ENCODE measurements at places on chromosomes 5 and 9.

- DNase-seq = no peak
These were observed 418.5 kb upstream of the MEF2C start for GRCh38 chr5:89301321-89302025.

- DNase-seq = peak; percentile 55
These were observed 207.0 kb downstream of the MEF2C start for GRCh38 chr5:88675708-88676636.

GRCh38 chr9:68533678-68534077, 7.0 kb downstream of the TMEM252 start:
- DNase-seq = no peak

- no peak for DNase-seq
These were observed 176.5 kb downstream of the SNX18 start for GRCh38 chr5:54693936-54694657.

GRCh38 chr5:6904860-6905259, 191.6 kb downstream of the TENT4A start:
- no peak for DNase-seq

GRCh38 chr5:111765613-111766571, 8.9 kb upstream of the NREP start:
- DNase-seq = no peak

DNA sequence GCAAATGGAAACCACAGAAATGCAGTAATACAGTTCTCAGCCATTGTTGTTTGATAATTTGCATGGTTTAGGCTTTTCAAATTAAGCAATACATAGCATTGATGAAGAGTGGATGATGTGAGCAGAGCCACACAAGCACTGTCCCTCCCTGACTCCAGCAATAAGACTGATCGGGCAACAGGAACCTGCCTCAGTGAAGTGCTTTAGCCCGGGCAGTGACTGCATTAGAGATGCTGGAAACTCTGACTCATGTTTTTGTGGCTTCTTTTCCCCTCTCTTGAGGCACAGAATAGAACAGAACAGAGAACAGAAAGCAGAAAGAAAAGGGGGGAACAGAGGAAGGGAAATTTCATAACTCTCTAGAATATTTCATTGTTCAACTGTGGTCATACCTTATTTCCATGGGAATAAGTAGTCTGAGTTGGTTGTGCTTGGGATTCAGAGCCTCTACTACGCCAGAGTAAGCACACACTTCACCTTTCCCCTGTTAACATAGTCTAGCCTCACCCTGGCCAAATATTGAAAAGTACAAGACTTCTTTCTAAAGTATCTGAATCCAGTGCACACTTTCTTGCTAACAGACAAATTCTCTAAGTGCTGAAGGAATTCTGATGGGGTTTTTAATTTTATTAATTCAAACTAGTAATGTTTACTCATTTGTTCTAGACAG, 164.8 kb upstream of the VCAN start:
- peak; percentile 48 for DNase-seq

- DNase-seq = no peak
These were observed 21.6 kb downstream of the SLC46A2 start for GRCh38 chr9:112869041-112869529.

GRCh38 chr5:1204693-1205242, 3.4 kb downstream of the SLC6A19 start:
- no peak for DNase-seq

DNA sequence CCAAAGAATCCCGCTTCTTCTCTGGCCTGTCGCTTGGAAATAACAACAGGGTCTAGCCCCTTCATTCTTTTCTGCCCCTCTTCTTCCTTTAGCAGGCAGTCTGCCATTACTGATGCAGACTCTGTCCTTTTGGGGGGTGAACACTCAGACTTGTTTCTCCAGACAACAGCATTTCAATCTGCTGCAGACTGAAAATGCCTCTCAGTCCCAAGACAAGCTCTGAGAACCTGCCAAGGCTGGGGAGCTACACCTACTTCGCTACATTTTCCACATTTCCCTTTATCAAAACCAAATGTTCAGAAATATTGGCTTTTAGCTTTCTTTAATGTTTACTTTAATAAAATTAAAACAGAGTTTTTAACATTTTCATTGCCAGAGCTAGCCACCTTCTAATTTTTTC, 152.4 kb downstream of the MPDZ start:
- DNase-seq = no peak

DNA sequence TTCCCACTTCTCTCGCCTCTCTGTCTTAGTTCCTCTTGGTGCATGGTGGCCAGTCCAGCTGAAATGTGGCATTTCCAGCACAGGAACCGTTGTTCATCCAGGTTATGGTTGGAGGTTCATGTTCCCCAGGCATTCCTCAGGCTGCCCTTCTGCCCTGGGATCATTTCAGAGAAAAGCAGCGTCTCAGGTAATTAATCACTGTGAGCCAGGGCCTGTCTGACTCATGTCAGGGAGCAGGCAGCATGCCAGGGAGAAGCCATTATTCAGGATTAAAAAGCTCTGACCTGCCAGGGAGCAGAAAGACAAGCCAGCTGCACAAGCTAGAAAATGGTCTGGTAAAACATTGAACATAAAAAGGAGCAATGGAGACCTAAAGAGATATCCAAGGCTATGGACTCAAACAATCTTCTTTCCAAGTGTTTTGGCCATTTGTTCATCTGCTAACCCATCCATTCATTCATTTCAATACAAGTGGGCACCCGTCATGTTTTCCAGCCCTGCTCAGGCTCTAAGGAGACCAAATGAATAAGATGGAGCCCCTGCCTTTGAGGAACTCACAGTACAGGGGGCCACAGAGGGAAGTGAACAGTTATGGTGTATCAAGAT, 241.4 kb downstream of the DRD1 start:
- DNase-seq = no peak

GRCh38 chr5:181217803-181218062, 5.3 kb upstream of the TRIM41 start:
- DNase-seq = no peak

DNA sequence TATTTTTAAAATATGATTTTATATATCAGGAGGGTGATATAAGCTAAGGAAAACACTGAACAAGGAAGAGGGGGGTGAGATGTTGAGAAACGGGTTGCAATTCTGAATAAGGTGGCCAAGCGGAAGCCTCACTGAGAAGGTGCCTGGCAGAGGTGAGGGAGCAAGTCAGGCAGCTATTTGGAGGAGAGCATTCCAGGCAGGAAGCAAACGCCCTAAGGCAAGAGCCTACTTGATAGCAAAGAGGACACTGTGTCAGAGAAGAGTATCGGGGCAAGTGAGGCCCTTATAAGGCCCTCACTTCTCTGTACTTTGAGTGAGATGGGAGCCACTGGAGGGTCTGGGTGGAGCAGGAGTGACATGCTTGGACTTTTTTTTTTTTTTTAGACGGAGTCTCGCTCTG, 8.0 kb upstream of the CTNNA1 start:
- no peak for DNase-seq

DNA sequence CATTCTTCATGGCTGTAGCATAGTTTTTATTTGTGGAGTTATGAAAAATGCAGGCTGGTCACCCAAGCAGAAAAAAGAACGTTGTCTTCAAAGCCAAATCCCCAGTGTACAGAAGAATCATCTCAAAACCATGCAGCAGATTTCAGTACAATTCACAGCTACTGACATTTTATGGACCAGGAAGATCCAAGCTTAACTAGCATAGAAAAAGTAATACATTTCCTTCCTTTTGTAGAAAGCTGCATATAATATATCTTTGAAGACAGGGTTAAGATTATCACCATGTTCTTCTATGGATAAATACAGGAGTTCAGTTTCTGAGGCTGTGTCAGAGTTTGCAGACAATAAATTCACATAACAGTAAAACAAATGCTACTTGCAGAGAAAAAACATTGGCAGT, 1054.8 kb upstream of the C9orf72 start:
- DNase-seq = no peak

GRCh38 chr5:174120401-174121005, 75.0 kb downstream of the NSG2 start:
- no peak for DNase-seq

DNA sequence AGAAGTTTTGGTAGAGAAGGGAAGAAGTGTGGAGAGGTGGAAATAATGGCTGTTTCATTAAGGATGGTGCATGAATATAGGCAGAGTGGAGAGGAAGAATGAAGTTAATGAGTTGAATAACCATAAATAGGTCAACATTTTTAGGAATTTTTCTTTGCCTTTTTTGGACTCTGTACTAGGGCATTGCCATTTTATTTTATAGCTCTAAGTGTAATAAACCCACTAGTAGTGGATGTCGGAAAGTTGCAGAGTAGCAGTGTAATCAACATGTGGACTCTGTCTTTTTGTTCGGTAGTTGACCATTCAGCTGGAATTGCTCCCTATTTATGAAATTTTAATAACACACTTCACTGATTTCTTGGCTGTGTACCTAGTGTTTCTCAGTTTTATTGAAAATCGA, 199.1 kb downstream of the WDR70 start:
- no peak for DNase-seq

- no peak for DNase-seq
These were observed 17.9 kb upstream of the KCNMB1 start for GRCh38 chr5:170407062-170407461.

- no peak for DNase-seq
These were observed 36.1 kb downstream of the PRRX2 start for GRCh38 chr9:129701549-129701948.

- no peak for DNase-seq
These were observed 94.4 kb upstream of the IL6ST start for GRCh38 chr5:56088967-56089829.

DNA sequence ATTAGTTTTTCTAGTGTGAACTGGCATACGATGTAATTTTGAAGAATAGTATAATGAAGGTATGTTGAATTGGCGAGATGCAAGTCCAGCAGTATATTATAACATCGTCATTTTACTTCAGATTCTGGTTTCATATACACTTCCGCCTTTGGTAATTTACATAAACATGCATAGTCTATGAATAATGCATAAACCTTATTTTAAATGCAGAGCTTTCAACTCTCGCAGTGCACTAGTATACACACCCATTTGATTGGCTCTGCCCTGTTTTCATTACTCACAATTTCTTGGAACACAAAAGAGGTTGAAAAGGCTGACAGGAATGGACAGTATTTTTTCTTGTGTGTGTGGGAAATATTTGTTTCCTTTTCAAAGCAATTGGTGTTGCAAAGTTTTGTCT, 128.9 kb upstream of the CCNH start:
- no peak for DNase-seq

- DNase-seq = no peak
These were observed 168.2 kb downstream of the CD180 start for GRCh38 chr5:67028371-67028770.

- peak; percentile 43 for DNase-seq
These were observed 25.6 kb upstream of the POU4F3 start for GRCh38 chr5:146313027-146313426.

DNA sequence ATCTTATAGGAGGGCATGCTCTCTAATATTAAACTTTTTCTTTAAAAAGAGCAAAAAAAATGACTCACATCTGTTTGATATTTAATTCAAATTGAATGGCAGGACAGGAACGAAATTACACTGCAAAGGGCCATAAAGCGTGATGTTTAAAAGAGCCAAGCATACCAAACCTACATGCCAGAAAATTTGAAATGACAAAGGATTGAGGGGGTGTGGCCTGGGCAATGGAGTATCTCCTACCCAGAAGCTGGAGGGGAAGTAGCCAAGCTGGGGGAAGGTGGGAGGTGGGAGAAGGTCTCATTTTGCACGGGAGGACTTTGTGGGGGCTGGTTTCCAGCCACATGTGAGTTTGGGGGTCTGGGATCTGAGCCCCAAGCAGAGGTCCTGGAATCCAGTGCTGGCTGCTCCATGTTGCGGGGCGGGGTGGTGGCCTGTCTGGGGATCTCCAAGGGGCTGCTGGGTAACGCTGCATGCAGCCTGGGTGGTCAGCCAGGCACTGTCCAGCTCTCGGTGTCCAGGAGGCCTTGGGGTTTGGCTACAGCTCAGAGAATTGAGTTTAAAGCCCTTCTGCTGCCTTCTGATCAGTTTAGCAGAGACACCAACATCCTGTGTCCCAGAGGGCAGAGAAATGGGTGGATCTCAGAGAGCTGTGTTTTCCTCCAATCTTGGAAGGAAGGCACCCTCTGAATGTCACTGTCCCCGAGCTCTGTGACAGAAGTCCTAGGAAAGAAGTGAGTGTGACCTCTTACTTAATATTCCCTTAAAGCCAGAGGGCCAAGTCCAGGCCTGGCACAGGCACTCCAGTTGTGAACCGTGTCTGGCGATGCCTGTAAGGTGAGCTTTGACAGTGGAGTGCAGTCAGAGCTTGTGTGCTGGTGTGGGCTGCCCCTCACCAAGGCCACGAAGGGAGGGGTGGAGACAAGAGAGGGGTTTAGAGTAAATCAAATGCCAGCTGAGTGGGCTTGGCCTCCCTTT, 7.6 kb downstream of the DCANP1 start:
- DNase-seq = no peak

DNA sequence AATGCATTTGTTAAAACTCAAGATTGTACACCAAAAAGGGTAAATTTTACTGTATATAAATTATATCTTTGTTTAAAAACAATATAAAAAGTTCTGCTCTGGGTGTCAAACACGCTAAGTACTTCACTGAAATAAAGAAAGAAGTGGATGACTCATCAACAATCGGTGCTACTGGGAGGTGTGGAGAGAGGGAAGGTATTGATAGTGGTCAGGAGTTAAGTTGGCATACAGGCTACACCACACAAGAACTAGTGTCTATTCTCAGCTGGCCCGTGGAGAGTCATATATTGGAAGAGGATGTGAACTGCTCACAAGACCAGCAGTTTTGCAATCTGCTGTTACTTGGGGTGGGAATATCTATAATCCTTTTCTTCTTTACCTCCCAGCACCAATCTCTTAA, 145.7 kb upstream of the TRPC7 start:
- no peak for DNase-seq

DNA sequence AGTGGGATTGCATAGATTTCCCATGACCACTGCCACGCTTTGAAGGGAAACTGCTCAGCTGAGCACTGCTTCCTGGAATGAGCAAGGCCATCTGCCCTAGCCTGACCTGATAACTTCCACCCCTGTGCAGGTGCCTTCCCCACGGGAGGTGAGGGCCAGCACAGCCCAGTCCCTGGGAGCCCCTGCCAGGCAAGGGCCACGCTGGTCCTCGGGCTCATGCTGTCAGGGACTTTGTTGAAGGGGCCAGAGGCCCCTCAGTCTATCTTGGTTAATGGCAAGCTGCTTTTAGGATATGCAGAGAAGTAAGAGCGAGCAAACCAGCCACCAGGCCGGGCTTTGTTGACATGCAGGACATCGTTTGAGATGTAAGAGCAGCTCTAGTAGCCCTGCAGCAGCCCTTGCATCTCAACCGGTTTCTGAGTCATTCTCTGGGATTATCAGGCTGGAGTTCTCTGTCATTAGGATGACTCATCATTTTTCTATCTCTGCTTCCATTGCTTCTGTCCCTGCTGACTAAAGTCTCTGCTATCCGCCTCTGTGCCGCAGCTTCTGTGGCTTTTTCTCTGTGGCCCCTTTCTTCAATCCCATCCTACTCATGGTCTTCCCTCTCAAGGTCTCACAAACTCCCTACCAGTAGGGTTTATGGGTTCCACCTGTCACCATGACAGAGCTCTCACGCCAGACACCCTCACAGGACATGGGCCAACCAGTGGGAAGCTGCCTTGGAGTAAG, 30.6 kb upstream of the IQGAP2 start:
- DNase-seq = no peak

GRCh38 chr5:107203243-107203642, 467.5 kb downstream of the EFNA5 start:
- no peak for DNase-seq

Data from GF-D8 (cell line).